ENCODE measurements at places on chromosomes 5 and 9.
A peak's percentile ranks its signal among the peaks of the same experiment; 100 is the strongest.

- H3K4me1 ChIP-seq, result peaks cover 2% of the 10 kb centered on the region
- no peaks in the 10 kb centered on the region for H3K36me3 ChIP-seq
- H3K4me3 ChIP-seq, result no peak overlapping the region
Observed at GRCh38 chr5:58542709-58543108, 40.2 kb upstream of the RAB3C start.

- H3K27ac ChIP-seq, result peak overlapping the region; percentile 78
- peak overlapping the region; percentile 92 for H3K4me3 ChIP-seq
- H3K27me3 ChIP-seq, result no peaks in the 10 kb centered on the region
- H3K4me1 ChIP-seq, result peaks cover 44% of the 10 kb centered on the region
- no peak for DNase-seq
Observed at GRCh38 chr5:154447089-154447725, 1.4 kb downstream of the SAP30L start.

DNA sequence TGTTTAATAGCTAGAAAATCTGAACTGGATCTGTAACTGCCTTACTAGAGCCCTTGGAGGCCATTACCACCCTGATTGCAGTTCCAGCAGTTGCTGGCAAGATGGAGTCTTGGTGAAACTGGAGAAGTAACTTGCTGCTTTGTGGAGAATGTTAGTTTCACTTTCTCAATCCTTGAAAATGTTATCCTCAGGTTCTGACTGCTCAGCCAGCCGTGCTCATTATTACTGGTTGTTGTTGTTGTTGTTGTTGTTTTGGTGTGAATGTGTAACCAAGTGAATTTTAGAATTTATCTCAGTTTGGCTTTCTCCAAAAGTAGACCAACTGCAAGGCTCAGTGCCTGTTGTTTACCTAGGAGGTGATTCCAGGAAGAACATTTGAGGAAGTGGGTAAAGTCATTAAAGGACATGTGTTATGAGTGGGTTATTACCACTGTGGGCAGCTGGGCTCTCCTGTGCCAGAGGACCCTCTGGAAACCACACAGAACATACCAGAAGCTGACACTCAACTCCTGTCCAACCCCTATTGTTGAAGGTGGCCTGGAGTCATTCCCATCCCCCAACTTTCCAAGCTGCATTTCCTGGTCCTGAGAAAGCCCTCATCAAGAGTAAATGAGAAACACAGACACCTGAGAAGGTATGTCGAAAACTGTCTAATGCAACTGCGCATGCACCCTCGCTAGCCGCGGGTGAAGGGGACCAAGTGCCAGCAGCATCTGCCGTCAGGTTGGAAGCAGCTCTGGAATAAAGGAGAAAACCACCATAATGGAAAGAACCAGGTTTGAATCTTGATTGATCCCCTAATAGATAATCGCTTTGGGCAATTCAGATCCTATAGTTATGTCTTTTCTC lies 111.6 kb downstream of the CMYA5 start:
- peaks cover 15% of the 10 kb centered on the region for H3K4me1 ChIP-seq
- DNase-seq, result no peak
- H3K36me3 ChIP-seq, result no peaks in the 10 kb centered on the region
- H3K27me3 ChIP-seq, result peaks cover 2% of the 10 kb centered on the region
- peak overlapping the region; percentile 41 for H3K4me3 ChIP-seq

GRCh38 chr9:31969552-31969951 lies 414.9 kb upstream of the ACO1 start:
- no peak for DNase-seq
- no peak overlapping the region for H3K4me3 ChIP-seq
- no peaks in the 10 kb centered on the region for H3K4me1 ChIP-seq
- H3K27ac ChIP-seq, result no peak overlapping the region
- H3K27me3 ChIP-seq, result no peaks in the 10 kb centered on the region

DNA sequence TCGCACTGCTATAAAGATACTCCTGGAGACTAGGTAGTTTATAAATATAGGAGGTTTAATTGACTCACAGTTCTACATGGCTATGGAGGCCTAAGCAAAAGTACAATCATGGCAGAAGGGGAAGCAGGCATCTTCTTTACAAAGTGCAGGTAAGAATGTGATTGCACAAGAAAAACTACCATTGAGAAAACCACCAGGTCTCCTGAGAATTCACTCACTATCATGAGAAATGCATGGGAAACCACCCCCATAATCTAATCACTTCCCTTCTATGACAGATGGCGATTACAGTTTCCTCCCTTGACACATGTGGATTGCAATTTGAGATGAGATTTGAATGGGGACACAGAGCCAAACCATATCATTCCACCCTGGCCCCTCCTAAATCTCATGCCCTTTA lies 121.2 kb upstream of the ST8SIA4 start:
- no peak overlapping the region for H3K4me3 ChIP-seq
- H3K4me1 ChIP-seq, result no peaks in the 10 kb centered on the region
- H3K36me3 ChIP-seq, result no peaks in the 10 kb centered on the region
- peaks cover 4% of the 10 kb centered on the region for H3K27me3 ChIP-seq
- no peak overlapping the region for H3K27ac ChIP-seq
